ENCODE measurements at places on chromosomes 2 and 18.

GRCh38 chr2:218262237-218262600, 1.4 kb downstream of the GPBAR1 start:
- no peak for DNase-seq

DNA sequence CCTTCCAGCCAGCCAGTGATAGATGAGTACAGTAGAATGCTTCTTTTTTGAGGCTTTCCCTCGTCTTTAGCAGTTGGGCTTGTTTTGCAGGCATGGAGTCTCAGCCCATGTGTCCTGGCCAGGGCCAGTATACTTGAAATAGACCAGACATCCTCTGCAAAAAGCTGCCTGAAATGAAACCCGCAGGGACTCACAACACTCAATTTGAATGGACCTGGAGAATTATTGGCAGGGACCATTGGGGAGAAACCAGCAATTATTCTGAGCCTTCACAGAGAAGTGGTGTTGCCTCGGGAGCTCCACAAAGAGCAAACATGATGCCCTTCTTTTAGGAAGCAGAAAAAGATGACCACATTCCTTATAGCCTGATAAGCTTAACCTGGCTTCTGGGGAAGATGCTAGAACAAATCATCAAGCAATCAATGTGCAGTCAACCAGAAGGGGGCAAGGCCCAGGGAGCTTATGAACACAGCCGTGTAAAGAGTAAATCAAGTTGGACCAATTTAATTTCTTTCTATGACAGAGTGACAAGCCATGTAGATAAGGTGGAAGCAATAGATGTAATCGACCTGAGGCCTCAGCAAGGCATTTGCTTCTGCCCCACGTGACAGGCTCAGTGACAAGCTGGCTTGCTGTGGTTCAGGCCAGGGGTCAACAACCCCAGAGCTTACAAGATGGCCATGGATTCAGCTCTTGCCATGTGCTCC, 42.1 kb downstream of the BOD1L2 start:
- DNase-seq = no peak

DNA sequence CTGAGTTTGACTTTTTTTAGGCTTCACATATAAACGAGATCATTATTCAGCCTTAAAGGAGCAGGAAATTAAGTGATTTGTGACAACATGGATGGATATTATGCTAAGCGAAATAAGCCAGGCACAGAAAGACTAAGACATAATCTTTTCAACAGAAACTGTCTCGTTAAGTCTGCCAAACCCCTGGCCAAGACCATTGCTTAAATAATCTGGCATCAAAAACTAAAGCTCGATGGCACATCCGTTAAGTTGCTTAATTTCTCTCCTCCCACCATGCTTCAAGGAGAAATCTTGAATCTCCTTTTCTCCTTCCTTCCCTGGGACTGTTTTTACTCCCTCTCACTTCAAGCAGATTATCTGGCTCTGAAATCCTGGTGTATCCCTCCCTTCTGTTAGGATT, 140.3 kb downstream of the GALNT14 start:
- no peak for DNase-seq

- DNase-seq = peak; percentile 43
These were observed 4.5 kb downstream of the PSTPIP2 start for GRCh38 chr18:46067438-46068007.

GRCh38 chr18:49017813-49018553, 67.2 kb upstream of the SMAD7 start:
- no peak for DNase-seq

DNA sequence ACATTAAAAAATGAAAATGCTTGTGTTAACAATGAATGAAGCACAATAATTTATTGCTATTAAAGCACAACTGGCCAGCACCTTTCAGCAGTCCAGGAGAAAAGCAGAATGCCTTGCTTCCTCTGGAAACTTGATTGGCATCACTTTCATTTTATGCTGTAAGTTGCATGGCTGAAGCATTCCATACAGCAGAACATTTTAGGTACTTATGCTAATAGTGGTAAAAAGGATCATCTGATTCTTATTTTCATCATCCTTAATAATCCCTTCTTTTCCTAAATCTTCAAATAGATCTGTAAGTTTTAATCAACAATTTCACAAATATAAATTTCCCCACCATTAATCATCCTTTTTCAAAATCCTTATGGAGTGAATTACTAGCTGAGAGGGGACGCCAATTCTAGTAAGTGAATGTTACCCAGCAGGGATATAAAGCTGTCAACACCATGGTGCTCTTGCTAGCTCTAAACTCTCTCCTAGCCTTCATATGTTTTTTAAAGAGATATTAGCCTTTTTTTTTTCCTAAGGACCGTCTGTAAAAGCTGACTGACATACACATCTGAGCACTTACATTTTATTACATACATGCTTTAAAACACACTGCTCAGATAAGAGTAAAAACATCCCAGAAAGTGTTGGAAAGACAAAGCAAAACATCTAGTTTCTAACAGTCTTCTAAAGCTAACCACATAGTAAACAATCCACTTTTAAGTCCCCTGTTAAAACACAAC, 5.3 kb downstream of the SATB2 start:
- DNase-seq = no peak

DNA sequence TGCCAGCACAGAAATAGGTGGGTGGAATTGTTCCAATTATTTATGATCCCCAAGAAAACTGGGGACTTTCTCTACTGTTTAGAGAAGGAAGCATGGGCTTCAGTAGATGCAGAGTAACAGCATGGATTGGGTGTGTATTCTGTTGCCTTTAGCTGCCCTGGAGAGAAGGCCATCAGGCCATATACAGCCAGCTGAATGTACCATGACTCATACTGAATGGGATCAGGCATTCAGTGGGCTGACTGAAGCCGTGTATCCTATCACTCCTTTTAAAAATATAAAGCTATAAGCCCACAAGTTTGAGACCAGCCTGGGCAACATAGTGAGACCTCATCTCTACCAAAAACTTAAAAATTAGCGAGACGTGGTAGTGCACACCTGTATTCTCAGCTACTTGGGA, 16.7 kb upstream of the PLEKHM3 start:
- DNase-seq = peak; percentile 30

- no peak for DNase-seq
These were observed 91.3 kb downstream of the MEMO1 start for GRCh38 chr2:31919499-31919898.

- no peak for DNase-seq
These were observed 568.5 kb upstream of the SLC8A1 start for GRCh38 chr2:41020358-41020757.

GRCh38 chr2:221844212-221845020, 272.3 kb upstream of the EPHA4 start:
- no peak for DNase-seq

DNA sequence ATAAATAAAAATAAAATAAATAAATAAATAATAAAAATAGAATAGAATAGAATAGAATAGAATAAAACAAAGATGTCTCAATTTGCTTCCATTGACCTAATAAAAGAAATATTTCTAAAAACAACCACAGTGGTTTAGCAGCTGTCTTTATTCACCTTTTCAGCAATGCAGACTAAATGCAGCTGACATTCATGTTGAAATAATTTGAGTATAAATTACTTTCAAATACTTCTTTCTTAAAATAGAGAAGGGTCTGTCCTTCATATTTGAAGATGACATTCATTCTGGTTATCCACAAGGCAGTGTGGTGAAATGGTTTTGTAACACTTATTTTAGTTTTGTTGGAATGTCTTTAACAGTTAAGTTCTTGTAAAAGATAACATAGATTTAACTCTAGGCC, 469.4 kb downstream of the IRS1 start:
- no peak for DNase-seq

DNA sequence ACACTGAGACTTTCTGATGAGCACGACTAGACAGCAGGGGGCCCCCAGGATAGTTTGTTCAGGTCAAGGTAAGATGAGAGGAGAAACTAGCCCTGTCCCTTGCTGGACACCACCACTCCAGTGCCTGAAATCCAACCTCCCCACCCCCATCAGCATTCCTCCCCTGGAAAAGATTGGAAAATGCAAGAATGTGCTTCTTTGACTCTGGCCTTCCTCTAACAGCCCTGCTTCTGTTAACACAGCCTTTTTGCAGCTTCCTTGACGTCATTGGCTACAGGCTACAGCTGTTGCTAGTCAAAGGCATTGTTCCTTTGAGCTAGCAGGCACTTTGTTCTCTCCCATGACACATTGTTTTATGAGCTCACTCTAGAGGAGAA, 20.1 kb upstream of the LTBP1 start:
- DNase-seq = peak; percentile 95

DNA sequence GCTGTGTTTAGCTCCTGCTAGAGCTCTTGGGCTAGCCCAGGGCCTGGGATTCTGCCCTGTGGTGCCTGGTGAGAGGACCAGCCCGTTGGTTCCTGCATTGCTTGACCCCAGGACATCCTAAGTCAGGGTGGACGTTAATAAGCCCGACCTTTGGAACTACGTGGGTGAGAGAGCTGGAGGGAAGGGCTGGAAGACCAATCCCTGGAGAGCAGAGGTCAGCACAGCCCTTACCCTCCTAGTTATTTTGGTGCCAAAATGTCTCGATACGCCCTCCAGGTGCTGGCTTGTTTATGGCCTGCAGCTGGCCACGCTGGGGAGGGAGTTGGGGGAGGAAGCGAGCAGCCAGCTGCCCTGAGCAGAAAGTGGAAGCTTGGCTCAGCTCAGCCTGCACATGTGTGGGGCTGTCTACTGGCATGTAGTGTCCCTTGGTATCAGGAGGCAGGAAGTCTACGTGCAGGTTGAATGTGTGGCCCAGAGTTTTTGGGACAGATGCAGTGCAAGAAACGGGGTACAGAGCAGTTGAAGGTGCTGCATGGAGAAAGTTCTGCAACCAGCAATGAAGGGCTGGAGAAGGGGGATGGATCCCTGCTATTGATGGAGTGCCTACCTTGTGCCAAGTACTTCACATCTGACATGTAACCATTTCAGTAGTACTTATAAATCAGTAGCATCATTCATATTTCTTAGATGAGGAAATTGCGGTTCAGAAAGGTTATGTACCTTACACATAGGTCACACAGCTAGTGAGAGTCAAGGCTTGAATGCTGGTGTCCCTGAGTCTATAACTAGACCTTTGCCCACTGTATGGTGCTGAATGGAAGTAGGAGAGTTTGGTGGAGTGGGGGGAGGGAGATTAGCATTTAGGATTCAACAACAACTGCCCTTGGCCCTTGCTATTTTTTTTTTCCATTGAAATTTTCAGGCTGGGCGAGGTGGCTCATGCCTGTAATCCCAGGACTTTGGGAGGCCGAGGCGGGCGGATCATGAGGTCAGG, 5.0 kb upstream of the DGKD start:
- DNase-seq = no peak

- DNase-seq = peak; percentile 38
These were observed 39.7 kb upstream of the GRP start for GRCh38 chr18:59180150-59180845.

- no peak for DNase-seq
These were observed 3.1 kb upstream of the TCF23 start for GRCh38 chr2:27145682-27146081.

DNA sequence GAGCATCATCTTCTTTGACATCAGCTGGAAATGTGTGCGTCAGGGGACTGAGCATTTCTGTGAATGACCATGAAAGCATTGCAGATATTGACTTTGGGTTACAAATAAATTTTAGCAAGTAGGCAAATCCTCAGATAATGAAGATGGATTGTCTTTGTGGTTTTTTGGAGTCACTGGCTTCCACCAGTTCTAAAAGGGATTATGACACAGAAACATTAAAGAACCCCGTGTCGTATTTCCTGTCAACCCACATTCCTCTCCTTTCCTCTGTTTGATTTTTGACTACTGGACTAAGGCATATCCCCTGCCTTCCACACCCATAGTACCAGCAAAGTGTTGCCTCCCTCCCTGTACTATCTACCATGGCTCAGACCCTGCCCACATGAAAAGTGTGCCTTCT, 268.1 kb downstream of the MYO3B start:
- DNase-seq = no peak

DNA sequence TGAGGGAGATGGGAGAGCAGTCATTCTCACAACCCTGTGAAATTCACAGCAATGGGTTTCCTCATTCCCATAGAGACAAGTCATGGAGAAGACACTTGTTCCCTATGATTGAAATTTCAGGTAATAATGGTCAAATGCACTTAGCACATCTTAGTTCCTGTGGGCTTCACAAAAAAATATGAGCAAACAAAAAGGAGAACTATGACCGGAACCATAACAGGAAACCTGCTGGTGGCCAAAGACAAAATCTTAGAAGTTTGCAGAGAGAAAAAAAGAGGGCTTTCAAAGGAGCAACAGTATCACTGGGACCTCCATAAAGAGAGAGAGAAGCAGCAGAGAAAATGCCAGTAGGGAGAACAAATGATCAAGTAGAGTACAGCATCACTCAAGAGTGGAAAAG, 138.9 kb upstream of the APCDD1 start:
- DNase-seq = no peak
